ENCODE measurements at places on chromosomes 1 and 21. TPM values are rescaled to one million over a fixed set of nuclear protein-coding genes. Genes with fewer than 3 reads are reported as not detected.
A peak's percentile ranks its signal among the peaks of the same experiment; 100 is the strongest.

TLR5 gene
- total RNA-seq, result not detected

ZBTB8B gene
- total RNA-seq, result not detected

G0S2 gene
- 6.9 TPM for total RNA-seq

DNA sequence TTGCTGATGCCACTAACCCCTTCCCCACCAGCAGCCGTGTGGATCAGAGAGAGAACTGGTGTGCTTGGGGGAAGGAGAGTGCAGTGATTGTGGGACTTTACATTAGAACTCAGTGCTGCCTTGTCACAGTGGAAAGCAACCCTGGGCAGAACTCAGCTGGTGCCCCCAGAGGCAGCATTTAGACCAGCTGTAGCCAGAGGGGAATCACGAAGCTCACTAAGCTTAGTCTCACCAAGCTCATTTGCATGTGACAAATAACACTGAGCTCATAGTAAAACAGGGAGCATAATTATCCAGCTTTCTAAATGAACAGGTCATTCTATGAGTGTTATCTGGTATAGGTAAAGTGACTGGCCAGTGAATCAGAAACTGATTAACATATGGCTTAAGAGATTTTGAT, 9.8 kb upstream of the SMAP2 start:
- peak; percentile 80 for DNase-seq

DNA sequence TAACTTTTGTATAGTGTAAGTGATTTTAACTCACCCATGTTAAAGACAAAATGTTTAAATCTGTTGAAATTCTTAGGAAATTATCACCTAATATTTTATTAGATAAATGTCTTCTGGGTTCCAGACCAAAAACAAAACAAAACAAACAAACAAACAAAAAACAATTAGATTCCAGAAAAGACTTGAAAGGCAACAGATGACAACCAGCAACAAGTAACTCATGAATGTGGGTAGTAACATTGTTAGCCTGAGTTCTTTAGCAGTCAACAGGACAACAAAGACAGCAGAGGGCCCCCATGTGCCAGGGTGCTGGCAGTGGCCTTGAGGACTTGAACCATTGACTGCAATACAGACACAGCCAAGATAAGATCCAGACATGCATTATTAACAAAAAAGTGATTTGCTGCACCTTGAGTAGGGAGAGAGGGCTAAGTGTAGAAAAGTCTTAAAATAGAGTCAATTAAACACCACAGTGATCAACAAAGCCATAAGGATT, 2.4 kb upstream of the CD247 start:
- no peak for DNase-seq

DNA sequence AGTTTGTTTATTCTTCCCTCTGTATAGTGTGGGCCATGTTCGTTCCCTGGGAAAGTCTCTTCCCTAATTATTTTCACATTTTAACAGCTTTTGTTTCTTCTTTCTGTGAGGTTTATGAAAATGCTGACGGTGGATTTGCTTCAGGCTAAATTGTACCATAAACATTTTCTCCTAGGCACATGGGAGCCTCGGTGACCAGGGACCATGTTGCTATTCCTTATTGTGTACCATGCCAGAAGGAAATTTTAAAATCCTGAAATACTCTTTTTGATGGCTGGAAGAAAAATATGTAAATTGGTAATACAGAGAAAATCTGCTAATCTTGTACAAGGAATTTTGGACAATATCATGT, 230.1 kb upstream of the JUN start:
- no peak for DNase-seq

All from Karpas-422 (cell line).